ENCODE measurements at places on chromosomes 3 and 15.
A peak's percentile ranks its signal among the peaks of the same experiment; 100 is the strongest.

DNA sequence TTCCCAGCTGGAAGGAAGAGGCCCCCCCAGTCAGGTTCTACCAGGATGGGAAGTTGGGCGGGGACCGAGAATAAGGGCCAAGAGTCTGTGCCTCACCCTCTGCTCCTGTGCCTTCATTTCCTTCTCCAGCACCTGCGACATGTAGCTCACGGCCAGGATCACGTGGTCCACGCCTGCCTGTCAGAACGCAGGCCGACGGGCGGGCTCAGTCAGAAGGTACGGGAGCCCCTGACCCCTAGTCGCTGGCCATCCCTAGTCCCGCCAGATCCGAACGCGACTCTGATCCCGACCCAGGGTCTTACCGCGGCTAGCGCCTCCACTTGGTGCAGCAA lies 489 bp downstream of the GMPPB start:
- DNase-seq = peak; percentile 14

- DNase-seq = peak; percentile 22
These were observed 96.1 kb upstream of the CHD2 start for GRCh38 chr15:92803852-92804609.

- no peak for DNase-seq
These were observed 52.2 kb upstream of the RBSN start for GRCh38 chr3:15151166-15151565.

DNA sequence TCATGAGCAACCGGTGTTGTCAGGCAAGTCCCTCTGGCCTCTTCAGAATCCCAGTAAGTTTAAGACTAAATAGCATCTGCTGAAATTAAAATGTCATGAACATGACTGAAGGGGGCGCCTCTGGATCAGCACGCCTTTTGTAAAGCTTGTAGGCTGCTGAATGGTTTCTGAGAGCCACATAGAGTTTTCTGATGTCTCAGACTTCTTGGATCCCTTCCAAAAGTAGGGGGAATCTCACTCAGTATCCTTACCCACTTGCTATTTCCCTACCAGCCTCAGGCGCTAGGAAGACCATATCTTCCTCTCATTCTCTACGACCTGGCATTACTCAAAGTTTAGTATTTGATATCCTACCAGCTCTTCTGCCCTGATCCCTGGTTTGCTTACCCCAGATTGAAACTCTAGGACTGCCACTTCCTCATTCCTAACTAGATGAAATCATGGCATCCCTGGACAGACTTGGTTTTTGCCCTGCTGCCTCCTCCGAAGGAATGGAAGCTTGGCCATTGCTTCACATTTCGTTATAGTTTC lies 62.7 kb upstream of the CD47 start:
- no peak for DNase-seq

- DNase-seq = no peak
These were observed 22.1 kb downstream of the PPP2R3A start for GRCh38 chr3:135987661-135988060.

- no peak for DNase-seq
These were observed 68.0 kb downstream of the SLTM start for GRCh38 chr15:58865425-58865880.

Measured in DMS79 treated with DMSO at 0.1 percent for 48 hours (cell line).